ENCODE measurements at places on chromosomes 7 and 10. TPM values are rescaled to one million over a fixed set of nuclear protein-coding genes. Genes with fewer than 3 reads are reported as not detected.

DNA sequence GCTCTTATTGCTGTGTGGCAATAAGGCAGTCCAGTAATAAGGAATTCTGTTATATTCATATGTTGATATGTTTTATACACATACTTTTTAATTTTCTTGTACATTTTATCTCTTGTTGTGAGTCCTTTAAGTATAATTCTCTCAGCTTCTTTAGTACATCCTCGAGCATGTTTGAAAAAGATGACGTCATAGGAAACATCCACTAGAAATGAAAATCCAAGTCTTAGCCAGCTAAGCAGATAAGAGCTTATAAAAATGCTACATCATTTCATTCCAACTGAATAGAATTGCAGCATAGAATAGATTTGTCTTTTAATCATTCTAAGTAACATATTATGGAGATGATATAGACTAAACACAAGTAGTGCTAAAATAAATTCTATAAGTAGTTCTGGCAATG lies 283.7 kb upstream of the FZD1 start:
- DNase-seq, result no peak

DNA sequence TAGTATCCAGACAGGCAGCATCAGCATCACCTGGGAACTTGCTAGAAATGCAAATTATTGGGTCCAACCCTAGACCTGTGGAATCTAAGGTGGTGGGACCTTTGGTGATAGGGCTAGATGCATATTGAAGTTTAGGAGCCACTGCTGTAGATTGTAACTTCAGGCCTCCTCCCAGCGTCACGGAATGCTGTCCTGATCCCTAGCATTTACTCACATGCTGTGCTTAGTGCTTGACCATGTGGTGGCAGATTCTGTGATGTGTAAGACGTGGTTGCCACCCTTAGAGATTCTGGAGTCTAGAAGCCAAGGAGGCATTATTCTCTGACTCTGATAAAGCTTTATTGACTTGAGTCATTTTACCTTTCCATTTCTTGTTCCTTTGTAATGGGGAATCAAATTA lies 13.5 kb downstream of the AHR start:
- no peak for DNase-seq

- DNase-seq, result peak; percentile 40
Measured at GRCh38 chr7:2729893-2730716, 42.1 kb downstream of the AMZ1 start.

Gene SNX10
- total RNA-seq, result 59.3 TPM
